ENCODE measurements at places on chromosomes 5 and 9.

- DNase-seq, result peak; percentile 71
These were observed 6.6 kb upstream of the NFIB start for GRCh38 chr9:14320271-14321181.

GRCh38 chr5:128629157-128629556 lies 91.1 kb upstream of the FBN2 start:
- no peak for DNase-seq

DNA sequence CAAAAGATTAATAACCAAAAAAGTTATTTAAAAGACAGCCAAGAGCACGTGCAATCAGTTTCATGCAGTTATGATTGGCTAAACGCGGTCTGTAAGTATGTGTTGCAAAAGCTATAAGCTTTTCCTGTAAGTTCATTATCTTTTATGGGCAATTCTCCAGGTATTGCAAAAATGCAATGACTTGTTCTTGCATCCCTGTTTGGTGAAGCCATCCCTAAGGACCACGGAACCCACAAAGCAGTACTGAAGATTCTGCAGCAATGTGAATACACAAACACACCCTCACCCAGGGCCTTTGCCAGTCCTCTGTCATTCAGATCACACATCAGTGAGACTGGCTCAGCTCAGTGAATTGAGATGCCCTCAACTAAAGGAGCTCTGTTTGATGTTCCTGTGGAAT lies 11.4 kb downstream of the GCNT4 start:
- peak; percentile 75 for DNase-seq

- no peak for DNase-seq
These were observed 6.1 kb downstream of the GARIN3 start for GRCh38 chr5:157160001-157160400.

DNA sequence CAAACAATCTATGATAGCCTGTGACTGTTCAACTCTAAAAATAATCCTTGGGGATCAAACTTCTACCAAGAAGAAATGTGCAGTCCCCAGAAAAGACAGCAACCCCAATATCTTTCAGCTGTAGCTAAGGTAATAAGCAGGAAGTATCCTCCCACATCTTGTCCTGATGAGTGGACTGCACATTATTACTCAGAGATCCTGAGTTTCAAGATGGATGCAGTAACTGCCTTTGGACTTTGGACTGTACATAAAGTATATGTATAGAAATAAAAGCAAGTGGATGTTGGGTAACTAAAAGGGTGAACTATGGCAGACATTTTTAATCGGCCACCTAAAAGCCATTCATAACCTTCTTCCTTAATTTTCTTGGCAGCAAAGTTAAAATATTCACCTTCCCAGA lies 45.1 kb downstream of the SMIM23 start:
- DNase-seq, result no peak

DNA sequence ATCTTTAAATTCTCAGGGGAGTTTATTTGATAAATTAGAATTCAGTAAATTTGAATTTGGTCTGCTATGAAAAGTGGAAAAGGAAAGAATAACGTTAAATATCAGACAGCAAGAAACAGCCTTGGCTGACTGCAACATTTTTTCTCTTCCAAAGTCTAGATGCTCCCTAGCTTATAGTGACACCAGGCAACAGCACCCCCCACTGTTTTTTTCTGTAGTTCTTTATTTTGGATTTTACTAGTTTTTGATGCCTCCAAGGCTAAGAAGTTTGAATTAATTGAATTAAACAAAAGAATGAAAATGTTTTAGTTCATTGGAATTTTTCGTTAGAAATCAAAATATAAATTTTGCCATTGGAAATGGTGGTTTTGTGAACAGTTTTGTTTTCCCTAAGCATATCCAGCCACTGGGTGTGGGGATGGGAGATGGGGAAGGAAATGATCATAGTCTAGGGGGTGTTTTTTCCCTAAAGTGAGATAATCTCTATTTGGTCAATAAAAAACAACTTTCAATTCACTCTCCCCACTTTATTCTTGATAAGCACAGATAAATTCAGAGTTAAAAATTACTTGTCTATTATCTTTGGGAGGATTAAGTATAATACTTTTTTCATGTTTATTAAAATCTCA lies 199.3 kb upstream of the CD180 start:
- no peak for DNase-seq

DNA sequence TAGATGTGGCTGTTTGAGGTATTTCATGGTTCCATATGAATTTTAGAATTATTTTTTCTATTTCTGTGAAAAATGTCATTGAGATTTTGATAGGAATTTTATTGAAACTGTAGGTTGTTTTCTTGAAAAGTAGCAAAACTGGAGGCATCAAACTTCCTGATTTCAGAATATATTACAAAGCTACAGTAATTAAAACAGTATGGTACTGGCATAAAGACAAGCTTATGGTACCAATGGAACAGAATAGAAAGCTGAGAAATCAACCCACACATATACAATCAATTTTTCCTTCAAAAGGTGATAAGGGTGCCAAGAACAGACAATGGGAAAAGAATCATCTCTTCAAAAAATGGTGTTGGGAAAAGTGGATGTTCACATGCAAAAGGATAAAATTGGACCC lies 197.7 kb upstream of the DAP start:
- DNase-seq, result no peak

DNA sequence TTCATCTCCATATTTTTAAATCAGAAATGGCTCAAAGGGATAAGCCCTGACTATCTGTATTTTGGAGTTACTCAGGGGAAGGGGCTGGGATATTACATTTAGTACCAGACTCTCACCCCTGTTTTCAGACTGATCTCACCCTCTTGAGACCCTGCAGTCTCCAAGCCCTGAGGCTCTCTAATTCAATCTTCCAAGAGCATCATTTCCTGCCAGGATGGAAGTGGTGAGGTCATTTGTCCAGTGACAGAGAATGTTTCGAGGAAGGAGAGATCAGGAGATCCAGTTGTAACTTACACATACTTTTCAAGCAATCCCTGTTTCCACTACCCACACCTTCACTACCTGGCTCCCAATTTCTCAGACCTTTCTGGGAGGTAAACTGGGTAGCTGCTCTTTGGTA lies 295.5 kb upstream of the EFNA5 start:
- no peak for DNase-seq

DNA sequence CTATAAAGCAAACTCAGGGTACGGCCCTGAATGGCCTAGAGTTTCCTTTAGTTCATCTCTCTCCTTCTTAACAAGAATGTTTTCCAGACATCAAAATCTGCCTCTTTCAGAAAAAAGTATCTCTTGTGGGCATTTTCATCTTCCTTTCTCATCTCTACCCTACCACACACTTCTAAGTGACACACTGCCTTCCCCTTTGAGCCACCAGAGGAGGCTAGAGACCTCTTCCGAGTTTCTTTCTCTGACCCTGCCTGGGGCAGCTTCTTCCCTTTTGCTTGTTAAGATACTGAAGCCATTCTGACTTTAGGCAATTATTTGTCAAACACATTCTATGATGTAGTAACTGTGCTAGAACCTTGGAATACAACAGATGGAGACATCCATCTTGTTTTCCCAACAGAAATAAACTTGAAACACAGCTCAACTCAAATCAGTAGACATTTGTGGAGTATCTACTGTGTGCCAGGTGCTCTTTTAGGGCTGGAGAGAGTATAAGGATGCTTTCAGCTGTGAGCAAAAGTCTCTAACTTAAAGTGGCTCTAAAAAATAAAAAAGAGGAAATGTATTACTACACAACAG lies 8.6 kb upstream of the SV2C start:
- no peak for DNase-seq

DNA sequence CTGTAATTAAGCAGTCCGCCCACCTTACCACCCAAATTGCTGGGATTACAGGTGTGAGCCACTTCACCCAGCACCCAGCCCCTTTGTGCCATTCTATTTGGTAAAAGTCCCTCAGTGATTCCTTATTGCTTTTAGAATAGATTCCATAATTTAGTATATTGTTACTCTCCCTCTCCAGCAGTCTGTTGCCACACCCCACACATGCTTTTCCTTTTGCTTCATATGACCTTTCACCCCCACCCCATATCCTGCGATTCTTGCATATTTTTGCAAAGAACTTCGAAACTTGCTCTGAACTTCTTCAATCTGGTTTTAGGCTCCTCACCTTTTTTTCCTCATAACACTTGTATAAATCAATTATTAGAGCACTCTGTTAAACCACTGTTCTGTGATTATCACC lies 100.2 kb downstream of the MTREX start:
- DNase-seq, result no peak

- no peak for DNase-seq
These were observed 174.0 kb downstream of the PALM2AKAP2 start for GRCh38 chr9:109953813-109954497.

DNA sequence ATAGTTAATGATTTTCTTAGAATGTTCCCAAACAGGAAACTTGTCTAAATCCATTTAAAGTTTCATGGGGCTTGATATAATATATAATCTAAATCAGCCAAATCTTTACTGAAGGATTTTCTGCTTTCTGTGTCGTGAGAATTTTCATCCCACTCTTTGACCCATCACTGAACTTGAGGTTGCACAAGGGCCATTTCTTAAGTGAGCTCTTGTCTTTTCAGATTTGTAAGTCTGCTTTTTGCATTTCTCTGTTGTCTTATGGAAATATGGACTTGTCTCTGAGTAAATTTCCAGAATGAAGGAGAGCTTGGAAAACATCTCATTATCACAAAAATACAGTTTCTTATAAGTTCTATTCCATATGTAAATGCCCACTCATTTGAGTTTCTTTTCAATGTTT lies 149.2 kb upstream of the ARRDC3 start:
- DNase-seq, result no peak

DNA sequence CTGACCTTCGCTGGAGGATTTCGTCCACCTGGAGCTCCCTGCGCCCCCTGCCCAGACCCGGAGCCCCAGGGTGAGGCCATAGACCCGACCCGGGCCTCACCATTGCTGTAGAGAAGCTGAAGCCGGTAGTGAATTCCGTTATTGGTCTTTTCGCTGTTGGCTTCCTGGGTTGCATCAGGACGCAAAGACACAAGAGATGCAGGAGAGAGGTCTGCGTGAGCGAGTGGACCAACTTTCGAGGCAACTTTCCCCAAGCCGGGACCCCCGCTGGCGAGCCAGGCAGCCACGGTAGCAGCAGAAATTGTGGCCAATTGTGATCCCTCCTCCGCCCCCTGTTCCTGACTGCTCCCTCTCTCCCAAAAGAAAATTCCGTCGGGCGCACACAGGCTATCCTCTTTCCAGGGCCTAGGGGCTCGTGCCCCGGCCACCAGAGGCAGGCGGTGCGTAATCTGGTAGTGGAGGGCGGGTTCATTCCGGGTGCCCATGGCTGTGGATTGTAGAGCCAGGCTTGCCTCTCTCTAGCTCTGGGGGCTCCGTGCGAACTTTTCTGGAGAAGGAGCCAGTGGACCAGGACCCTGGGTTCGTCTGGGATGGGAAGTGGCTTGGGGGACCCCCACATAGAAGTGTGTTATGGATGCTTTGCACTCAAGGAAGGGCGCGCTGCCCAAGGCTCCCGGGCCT lies 3.3 kb downstream of the EBF1 start:
- no peak for DNase-seq

DNA sequence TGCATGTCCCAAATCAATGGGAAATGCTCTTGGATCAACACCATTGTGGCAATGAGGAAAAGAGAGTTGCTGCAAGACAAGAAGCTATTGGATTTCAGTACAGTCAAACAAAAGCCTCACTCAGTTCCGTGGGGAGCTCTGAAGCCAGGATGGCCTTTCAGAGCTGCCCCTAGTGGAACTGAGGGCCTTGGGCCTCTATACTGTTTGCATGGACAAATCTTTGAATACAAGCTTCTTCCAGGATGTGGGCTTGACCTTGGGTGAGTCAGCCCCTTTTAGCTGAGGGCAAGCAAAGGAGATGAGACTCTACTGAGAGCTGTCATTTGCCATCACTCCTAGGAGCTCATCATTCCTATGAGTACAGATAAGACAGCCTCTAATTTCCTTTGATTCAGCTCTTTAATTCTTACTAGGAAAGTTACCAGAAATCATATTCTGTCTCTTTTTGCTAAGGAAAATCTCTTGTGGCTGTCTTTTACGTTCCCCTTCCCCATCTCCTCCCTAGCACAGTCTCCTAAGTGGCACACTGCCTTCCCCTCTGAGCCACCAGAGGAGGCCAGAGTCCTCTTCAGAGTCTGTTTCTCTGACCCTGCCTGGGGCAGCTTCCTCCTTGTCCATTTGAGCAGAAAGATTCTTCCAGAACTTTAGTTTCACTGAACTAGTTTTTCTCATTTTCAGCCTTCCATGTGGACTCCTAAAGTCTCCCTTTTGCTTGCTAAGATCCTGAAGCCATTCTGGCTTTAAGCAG lies 168.8 kb upstream of the POC5 start:
- DNase-seq, result no peak

Measured in AG04449 (cell line).